ENCODE measurements at places on chromosomes 2 and 18. TPM values are rescaled to one million over a fixed set of nuclear protein-coding genes. Genes with fewer than 3 reads are reported as not detected.

Gene HNMT
- 6.8 TPM for polyA plus RNA-seq

Gene PER2
- polyA plus RNA-seq = 2.0 TPM

Gene MREG
- polyA plus RNA-seq = 27.0 TPM

Gene COLEC11
- not detected for polyA plus RNA-seq

Gene STRN
- 29.3 TPM for polyA plus RNA-seq

Gene IL36A
- polyA plus RNA-seq = not detected

Gene SLC4A5
- 0.08 TPM for polyA plus RNA-seq

Gene NEU2
- not detected for polyA plus RNA-seq

Gene MC5R
- not detected for polyA plus RNA-seq

Gene C2orf78
- not detected for polyA plus RNA-seq

Gene HOXD3
- polyA plus RNA-seq = not detected

Gene TEX44
- polyA plus RNA-seq = not detected

Gene TLX2
- polyA plus RNA-seq = not detected

Gene ESPNL
- polyA plus RNA-seq = 0.16 TPM

Gene CNGA3
- 0.01 TPM for polyA plus RNA-seq

DNA sequence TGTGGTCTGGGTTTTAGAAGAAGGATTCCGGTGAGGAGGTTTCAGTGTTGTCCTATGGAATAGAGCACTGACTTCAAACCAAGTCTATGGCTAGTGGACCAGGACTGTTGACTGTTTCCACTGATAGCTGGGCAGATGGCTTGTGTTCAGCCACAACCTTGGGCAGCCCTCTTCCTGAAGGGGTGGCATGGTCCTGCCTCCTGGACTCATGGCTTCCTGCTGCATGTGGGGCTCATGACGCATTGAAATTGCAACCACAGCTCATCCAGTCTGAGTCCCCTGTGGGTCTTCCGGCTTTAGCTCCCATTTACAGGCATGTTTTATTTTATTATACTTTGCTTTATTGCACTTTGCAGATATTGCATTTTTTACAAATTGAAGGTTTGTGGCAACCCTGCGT is 105.0 kb downstream of the B3GNT2 start:
- DNase-seq = no peak

- peak; percentile 62 for DNase-seq
Measured at GRCh38 chr18:60064271-60064670, 164.5 kb downstream of the PMAIP1 start.

DNA sequence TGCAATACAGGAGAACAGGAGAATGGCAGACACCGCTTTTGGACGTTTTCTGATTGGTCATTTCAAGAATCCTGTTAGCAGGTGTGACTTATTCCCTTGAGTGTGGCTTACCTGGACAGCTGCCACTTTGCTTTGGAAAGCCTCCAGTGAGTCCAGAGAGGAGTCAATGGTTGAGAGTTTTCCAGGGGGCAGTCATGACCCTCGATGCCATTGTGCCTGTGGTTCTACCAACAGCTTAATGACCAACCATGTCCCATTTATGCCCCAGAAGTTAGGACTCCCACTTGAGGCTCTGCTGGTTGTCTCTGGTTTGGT is 12.4 kb downstream of the IGFBP2 start:
- no peak for DNase-seq

GRCh38 chr2:99159594-99159993 is 4.8 kb downstream of the LIPT1 start:
- DNase-seq = no peak

- DNase-seq = no peak
Measured at GRCh38 chr2:185802926-185803325, 64.3 kb downstream of the FSIP2 start.

- DNase-seq = peak; percentile 67
Measured at GRCh38 chr18:76131738-76132137, 363.3 kb downstream of the ZNF516 start.

DNA sequence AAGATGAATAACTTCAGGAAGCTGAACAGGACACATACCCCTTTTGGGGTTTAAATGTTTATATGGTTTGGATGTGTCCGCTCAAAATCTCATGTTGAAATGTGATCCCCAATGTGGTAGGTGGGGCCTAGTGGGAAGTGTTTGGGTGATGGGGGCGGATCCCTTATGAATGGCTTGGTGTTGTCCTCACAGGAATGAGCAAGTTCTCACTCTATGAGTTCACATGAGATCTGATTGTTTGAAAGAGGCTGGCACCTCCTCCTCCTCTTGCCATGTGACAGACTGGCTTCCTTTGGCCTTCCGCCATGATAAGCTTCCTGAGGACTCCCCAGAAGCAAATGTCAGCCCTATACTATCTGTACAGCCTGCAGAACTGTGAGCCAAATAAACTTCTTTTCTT is 88.6 kb upstream of the ZNF532 start:
- no peak for DNase-seq

- DNase-seq = no peak
Measured at GRCh38 chr18:58015065-58015780, 28.8 kb upstream of the NEDD4L start.

DNA sequence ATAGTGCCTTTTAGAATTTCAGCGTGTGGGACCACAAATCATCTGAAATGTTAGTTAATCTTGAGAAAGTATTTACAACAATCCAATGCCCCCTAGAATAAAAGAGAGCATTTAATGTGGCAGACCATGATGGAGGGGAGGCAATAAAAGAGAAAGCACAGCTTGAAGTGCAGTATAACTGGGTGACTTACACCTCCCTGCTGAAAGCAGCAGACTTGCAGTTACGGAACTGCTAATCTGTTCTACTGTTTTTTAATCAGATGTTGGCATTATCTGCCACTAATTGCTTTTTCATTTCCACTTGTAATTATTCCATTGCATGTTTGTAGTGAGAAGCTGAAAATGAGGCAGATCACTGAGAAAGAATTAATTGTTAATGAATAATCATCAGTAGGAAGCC is 130.5 kb upstream of the ITGA4 start:
- DNase-seq = no peak

DNA sequence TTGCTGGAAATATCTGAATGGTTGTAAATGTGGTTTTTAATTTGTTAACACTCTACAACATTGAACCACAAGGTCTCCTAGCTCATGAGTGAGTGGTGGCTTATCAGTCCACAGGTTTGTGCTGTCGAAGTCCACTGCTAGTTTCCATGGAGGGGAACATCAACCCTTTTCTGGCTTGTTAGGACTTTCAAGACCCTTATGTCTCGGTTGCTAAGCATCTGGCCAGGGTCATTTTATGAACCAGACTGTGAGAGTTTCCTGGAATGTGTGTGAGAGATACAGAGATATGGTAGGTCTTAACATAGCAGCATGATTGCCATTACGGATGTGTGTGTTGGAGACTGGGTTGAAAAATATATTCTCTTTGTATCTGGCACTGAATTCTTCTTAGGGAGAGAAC is 36.9 kb downstream of the KCNE4 start:
- no peak for DNase-seq

DNA sequence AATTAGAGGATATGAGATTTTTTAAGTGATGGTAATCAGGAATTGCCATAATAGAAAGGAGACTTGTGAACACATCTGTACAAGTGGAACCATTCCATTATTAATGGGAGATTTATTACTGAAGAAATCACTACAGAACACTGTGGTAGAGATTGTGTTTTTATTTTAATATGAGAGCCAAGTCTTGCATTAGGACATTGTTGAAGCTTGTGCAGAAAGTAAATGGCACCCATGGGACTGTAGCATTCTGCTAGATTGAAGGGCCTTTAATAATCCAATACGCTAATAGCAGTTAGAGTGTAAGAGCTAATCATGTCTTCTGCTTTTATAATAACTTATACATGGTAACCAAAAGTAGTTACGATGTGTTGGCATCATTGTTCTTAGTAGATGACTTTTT is 83.6 kb downstream of the VRK2 start:
- DNase-seq = no peak

GRCh38 chr18:13258921-13259320 is 40.4 kb downstream of the LDLRAD4 start:
- no peak for DNase-seq

DNA sequence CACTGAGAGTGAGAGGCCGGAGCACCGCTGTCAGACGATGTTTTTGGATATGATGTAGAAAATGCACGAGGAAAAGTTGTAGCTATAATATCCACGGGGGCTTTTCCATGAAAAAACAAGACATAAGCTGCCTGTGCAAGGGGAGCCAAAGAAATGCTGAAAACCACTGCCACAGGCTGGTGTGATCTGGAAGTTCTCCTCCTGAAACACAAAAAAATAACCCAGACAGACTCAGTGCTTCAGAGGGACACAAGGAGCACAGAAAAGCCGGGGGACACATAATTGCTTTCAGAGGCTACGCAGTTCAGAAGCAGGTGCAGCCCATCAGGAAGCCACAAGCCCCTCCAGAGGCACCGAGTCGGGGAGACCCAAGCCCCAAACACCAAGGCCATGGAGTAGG is 98.2 kb downstream of the ZNF516 start:
- no peak for DNase-seq

DNA sequence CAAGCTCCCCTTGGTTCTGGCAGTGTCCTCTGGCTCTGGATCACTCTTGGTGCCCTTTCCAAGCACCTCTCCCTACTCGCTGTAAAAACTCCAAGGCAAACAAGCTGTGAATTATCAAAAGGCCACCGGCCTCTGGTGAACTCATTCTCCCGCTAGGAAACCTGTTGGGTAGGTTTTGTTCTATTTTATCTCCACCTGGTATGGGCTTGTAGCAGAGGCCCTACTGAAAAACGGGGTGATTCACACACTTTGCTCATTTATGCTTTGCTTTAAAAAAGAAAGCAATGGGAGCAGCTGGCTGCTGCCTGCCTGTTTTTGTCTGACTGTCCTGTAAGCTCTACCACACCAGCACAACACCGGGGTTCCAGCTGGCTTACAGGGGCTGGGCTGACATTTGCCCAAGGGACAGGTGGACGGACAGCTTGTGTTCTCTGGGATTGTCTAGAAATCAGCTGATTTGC is 56.8 kb downstream of the SH3BP4 start:
- no peak for DNase-seq

GRCh38 chr2:232633413-232634205 is at the start of gene EFHD1:
EFHD1 (plus strand) TSS chr2:232633604; CDS start chr2:232633705, 101 bp downstream.
- peak; percentile 4 for DNase-seq

DNA sequence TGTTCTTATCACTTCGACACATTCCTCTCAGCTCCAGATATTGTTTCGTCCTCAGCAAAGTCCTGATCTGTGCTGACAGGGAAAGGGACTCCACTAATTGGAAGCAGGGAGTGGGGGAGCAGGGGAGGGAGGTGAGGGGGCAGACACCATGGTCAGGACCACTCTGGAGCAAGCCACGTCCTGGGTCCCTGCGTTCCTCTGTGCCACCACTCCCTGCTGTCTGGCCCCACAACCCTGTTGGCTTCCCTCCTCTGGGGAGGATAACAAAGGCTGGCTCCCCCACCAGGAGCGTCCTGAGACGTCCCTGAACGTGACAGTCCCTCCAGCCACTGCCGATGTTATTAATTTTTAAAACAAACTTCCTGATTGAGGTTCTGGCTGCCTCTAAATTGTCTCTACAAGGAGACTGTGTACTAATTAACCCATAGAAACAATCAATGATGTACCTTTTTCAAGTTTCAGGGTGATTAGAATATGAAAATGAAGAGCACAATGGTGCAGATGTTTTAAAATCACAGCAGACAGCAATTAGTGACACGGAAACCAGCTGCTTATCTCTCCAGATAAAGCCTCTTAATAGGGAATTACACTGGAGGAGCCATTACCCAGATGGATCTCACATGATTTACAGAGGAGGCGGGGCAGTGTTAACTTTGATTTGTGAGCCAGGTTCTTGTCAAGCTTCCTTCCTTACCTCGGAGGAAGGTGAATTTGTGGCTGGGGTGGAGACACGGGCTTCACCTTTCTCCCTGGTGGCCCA is 257.5 kb downstream of the SETBP1 start:
- no peak for DNase-seq

- no peak for DNase-seq
Measured at GRCh38 chr2:170530284-170530745, 184.8 kb upstream of the SP5 start.

GRCh38 chr2:155815275-155815674 is 517.2 kb downstream of the NR4A2 start:
- no peak for DNase-seq

DNA sequence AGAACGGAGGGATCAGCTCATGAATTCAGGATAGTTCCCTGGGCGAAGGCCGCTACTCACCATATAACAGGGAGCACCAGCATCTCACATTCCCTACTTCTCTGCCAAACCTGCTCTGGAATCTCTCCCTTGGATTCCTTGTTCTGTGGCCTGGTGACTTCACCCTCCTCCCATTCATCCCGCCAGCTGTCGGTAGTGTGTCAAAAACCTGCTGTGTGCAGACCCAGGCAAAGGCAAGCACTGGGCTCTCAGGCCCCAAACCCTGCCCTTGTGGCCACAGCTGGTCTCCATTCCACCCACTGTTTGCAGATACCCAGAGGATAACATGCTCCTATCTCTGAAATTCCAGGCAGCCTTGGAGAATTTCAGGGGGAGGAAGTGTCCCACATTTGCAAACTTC is 151.6 kb downstream of the CAPN13 start:
- DNase-seq = no peak

DNA sequence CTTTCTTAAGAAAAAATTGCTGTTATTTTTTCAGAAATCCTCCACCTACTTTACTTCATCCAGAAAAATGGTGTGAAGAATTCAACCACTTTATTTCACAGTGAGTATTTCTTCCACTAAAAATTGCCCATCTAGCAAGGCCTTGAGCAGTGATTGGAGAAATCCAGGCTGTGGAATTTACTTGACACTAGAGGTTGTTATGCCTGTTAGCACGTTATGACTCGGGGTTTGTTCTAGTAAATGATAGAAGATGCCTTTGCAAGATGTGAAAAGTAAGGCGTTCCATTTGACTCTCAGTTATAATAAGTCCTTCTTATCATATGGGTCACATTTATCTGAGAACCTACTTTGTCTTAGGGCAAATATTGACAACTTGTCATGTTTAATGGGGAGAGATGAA is 157.4 kb downstream of the MYO3B start:
- DNase-seq = no peak

GRCh38 chr2:141068053-141068682 is 1062.6 kb downstream of the LRP1B start:
- no peak for DNase-seq

GRCh38 chr2:72316774-72317173 is 169.1 kb upstream of the CYP26B1 start:
- no peak for DNase-seq

DNA sequence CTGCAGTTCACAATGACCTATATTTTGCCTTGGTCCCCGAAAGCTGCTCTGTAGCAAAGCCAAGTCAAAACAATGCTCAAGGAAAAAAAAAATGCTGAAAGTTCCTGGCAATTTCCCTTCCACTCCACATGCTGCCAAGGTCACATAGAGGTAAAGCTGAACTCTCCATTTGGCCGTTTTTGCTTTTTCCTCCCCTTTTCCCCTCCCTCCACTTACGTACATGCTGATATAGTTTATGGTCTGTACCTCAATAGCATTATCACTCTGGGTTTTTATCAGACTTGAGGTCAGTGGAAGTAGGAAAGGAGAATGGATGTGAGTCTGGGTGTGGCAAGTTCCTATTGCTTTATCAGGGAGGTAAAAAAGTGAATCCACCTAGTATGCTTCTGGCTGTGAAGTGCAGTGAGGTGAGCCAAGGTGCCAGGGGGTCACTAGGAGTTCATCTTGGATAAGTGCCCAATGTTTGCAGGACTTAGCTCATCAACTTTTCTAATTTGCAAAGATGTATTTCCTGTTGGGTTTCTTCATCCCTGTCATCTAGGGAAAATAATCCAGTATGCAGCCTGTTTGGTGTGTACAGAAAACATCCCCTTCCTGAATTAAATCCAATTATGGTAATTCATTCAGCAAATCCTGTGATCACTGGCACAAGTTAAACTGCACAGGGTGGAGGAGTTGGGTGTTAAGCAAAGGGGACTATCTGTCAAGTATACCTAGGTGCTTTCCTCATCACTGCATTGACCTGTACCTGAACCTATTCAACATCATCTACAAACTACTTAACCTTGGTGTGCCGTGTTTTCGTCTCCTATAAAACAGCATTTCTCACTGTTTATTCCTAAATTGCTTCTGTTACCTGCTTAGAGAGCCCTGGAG is 124.3 kb upstream of the CYP26B1 start:
- no peak for DNase-seq
